SJCRH30 (cell line): ENCODE measurements at places on chromosomes 6 and 20.

GRCh38 chr20:31987744-31988143, 19.8 kb downstream of the XKR7 start:
- DNase-seq, result no peak

GRCh38 chr6:18183766-18184165, 28.5 kb downstream of the KDM1B start:
- no peak for DNase-seq

GRCh38 chr6:158853072-158853879, 34.1 kb upstream of the EZR start:
- DNase-seq, result peak; percentile 58

DNA sequence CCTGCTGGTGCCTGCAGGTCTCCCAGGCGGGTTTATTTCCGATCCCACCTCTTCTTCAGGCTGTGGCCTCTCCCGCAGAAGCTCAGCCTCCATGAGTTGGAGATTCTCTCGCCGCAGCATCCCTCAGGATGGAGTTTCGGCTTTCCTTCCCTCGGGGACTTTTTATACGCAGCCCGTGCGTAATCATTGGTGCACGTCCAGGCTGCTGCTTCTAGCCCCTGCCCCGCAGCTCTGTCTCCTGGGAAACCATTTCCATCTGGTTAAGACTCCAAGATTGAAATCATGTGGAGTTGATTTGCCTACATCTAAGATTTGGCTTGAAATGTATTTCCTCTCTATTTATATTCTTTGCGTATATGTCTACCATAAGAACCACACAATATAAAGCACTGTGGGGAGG, 46.7 kb upstream of the CARMIL1 start:
- no peak for DNase-seq

- no peak for DNase-seq
Measured at GRCh38 chr20:13028673-13029072, 19.9 kb downstream of the SPTLC3 start.

GRCh38 chr20:49386848-49387580, 95.5 kb downstream of the KCNB1 start:
- DNase-seq, result peak; percentile 45

- peak; percentile 26 for DNase-seq
Measured at GRCh38 chr6:150252714-150253444, 110.0 kb downstream of the PPP1R14C start.

GRCh38 chr20:53834062-53834442, 236.3 kb downstream of the BCAS1 start:
- DNase-seq, result no peak

GRCh38 chr6:33763483-33763882, 16.8 kb upstream of the IP6K3 start:
- no peak for DNase-seq

- DNase-seq, result no peak
Measured at GRCh38 chr20:2390951-2391675, 10.4 kb downstream of the TGM6 start.

DNA sequence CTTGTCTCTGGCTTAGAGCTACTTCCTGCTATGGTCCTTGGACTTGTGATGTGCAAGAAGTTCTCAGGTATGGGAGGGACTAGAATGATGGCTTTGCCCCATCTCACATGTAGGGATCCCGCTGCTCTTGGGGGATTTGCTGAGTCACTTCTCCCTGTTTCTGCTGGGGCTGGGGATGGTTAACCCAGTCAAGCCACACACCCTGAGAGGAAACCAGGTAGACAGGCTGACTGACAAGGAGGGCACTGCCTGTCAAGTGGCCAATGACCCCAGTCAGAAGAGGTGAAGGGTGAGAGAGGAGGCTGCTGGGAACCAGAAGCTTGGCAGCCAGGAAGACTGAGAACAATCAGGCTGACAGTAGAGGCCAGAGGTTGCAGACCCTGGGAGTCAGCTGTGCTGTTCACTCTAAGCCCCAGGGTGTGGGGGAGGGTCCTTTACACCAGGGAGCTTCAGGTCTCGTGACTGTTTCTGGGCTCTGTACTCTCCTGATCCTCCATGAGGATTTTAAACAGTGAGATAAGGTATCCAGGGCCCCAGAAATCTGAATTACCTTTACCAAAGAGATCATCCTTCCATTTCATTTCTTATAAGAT, 34.6 kb downstream of the HLA-F start:
- no peak for DNase-seq

- no peak for DNase-seq
Measured at GRCh38 chr6:33319939-33320314, 2.4 kb upstream of the ZBTB22 start.

GRCh38 chr6:46888031-46888430, 33.7 kb downstream of the ADGRF5 start:
- no peak for DNase-seq

DNA sequence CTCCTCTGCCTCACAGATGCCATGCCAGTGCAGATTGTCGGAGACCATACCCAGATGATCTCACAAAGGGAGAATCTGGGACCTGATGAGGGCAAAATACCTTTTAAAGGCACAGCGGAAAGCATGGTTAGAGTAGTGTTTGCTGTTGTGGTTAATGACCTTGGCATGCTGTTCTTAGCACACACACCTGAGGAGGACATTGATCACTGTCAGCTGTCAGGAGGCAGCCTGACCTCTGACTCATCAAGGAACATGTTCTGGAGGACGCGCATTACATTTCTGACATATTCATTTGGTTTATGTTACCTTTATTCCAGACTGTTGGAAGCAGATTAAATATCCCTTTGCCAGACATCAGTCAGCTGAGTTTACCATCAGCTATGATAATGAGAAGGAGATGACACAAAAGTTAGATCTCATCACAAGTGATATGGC, 57.1 kb downstream of the GOPC start:
- DNase-seq, result no peak

GRCh38 chr6:121393731-121394505, 41.5 kb upstream of the GJA1 start:
- peak; percentile 89 for DNase-seq

- no peak for DNase-seq
Measured at GRCh38 chr20:33345342-33345741, 56.0 kb downstream of the CDK5RAP1 start.

- peak; percentile 27 for DNase-seq
Measured at GRCh38 chr6:34657307-34657978, 39.1 kb downstream of the ILRUN start.

DNA sequence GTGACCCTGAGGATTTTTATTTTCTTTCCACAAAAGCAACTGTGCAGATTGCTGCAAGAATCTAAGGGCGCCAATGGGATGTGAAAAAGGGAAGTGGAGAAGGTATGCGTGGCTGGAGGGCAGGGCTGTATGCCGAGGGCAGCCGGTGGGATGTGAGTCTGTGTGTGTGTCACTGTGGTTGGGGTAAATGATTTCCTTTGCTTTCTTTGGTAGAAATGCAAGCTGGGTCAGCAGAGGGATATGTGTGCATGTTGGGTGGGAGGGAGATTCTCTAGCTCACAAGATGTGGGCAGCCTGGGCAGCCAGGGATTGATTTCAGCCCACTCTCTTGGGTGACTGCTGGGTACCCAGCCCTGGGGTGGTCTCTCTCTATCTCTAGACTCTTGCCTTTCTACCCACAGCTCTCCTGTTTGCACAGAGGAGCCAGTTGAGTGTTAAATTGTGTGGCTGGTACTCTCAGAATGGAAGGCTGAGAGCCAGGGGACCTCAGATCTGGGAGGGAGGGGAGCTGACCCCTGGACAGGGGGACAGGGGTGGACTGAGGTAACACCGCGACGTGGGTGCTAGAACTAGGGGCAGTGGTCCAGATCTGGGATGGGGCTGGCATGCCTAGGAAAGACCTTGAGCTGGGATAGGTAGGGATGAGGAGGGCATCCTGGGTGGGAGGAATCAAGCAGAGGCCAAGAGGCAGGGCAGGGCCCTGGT, 136.8 kb upstream of the RNF24 start:
- DNase-seq, result no peak

- DNase-seq, result peak; percentile 24
Measured at GRCh38 chr6:50591135-50591534, 122.2 kb upstream of the TFAP2D start.

DNA sequence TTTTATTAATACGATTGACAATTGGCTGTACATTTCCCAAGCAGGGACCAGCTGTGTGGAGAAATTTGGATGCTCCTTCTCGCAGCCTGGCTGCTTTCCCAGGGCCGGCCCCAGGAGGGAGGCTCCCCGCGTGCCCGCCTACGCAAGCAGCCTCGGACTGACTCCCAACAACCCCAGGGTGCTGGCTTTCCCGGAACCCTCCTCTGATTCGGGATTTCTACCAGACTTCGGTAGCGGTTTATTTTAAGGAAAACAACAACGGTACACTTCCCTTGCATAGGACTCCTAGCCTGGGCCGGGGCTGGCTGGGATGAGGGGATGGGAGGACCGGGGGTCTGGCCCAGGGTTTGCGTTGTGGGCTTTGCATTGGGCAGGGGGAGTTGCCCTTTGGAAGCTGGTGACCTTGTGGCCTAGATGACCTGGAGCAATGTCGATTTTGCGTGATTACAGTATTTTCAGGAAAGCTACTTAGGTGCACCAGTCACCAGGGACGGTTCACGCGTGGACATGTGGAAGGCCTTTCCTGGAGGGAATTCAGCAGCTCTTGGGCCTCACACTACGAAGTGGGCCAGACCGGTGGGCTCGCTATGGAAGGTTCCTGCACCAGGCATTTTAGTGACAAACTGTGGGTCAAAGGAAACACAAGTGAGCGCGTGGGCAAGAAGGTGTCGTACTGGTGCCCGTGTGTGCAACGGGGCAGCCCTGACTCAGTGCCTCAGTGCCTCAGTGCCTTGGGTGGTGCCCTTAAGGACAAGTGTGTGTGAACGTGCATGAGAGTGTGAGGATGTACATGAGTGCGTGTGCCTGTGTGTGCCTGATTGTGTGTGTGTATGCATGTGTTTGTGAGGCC, 20.7 kb upstream of the PHACTR3 start:
- no peak for DNase-seq

DNA sequence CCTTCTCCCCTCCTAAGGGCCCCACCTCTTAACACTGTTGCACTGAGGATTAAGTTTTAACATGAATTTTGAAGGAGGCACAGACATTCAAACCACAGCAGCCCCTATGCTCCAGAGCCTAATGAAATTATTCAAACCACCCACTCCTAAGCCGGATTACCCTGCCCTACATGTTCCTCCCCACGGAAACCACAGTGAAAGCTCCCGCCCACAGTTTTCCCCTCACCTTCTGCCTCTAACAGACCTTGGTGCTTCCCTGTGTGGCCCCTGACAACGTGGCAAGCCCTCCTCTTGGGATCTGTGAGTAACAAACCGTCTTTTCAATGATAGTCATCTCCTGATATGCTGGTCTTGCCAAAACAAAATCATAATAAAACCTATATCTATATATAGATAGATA, 74.8 kb downstream of the RIN2 start:
- DNase-seq, result no peak

- DNase-seq, result no peak
Measured at GRCh38 chr20:46555370-46555956, 5.0 kb upstream of the OCSTAMP start.

- DNase-seq, result no peak
Measured at GRCh38 chr6:135149376-135149775, 31.7 kb upstream of the MYB start.

DNA sequence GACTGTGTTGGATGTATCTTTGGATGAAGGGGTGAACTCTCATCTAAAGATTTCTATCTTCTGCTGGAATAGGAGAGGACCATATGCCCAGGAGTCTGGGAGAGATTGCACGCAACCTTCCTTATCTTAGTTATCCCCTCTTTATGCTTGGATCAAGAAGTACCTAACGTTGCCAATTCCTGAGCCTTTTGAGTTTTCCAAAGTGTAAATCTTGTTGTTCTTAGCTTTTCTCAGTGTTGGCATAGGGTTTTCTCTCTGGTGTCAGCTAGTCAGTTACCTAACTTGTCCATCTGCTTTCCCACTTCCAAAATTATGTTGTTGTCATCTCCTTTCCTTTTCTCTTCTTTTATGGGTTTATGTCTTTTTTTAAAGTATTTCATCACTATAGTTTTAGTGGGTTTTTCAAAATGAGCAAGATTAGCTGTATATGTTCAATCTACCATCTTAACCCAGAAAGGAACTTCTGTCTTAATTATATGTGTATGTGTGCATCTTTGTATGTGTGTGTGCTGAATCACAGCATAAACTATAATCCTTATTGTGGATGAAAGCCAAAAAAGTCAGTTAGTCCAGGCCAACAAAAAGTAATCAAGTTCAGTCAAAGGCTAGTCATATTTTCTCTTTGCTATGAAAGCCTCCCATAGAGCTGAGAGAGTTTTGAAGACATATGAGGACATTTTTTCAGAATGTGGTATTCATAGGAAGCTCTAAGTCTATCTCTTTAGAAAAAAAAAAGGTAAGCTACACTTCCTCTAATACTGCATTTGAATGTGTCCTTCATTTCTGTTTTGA, 72.1 kb downstream of the KHDC1L start:
- DNase-seq, result no peak

- DNase-seq, result no peak
Measured at GRCh38 chr6:131231103-131231502, 95.8 kb downstream of the AKAP7 start.

DNA sequence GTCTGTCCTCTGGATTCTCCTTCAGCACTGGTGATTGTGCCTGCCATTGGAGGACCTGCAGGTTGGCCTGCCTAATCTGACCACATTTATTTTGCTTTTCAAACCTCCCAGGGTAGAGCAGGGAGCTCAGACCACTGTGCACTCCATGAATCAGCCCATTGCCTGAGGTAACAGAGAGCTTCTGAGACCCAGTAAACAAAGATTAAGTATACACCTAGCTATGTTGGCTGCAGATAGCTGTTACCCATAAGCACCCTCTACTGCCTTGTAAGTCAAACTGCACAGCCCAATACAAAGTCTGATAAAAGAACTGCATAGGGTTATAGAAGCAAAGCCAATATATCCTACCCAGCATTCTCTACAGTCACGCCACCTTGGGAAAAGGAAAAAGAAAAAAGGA, 338.7 kb downstream of the HTR1B start:
- no peak for DNase-seq

DNA sequence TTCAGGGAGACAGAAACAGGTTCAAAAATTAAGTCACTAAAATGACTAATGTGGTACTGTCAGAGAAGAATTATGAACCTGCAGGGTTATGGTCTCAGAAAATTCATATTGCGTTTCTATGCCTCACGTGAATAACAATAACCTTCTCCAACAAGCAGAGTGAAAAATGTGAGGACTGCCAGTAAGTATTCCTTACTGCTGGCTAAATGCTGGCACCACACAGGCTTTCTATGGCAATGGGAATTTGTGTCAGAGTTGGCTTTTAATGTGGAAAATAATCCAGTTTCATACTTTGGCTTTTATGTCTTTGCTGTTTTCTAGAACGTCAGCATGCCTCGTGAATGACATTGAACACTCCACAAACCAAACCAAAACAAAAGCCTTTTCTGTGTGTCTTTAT, 656.0 kb downstream of the KIF16B start:
- DNase-seq, result no peak
